ENCODE measurements at places on chromosomes 11 and 22. TPM values are rescaled to one million over a fixed set of nuclear protein-coding genes. Genes with fewer than 3 reads are reported as not detected.

Gene CRYBB2
- not detected for total RNA-seq

Gene GRAMD1B
- 10.8 TPM for total RNA-seq

Gene UBASH3B
- 57.6 TPM for total RNA-seq

Gene FAM227A
- not detected for total RNA-seq

Gene RIMBP3B
- total RNA-seq, result not detected

Gene TNNT3
- total RNA-seq, result 19.4 TPM

Gene SMIM35
- total RNA-seq, result 1.2 TPM

Gene OR51F2
- not detected for total RNA-seq

Gene APOL1
- total RNA-seq, result 16.8 TPM

DNA sequence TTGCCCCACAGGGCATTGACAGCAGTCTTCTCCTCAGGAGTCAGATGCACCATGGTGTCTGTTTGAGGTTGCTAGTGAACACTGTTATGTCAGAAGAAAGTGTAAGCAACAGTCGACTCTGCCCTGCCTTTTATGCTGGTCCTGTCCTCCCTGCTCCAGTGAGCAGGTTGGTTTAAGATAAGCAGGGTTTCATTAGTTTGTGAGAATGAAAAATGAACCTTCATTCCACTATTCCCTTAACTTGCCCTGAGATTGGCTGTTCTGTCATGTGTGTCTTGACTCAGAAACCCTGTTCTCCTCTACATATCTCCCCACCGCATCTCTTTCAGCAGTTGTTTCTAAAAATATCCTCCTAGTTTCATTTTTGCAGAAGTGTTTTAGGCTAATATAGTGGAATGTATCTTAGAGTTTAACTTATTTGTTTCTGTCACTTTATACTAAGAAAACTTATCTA is at the start of gene HBD:
HBD (minus strand) TSS at position 103 of the 454 bp plus-strand sequence; CDS start at position 53, 50 bp downstream.
- DNase-seq, result no peak

DNA sequence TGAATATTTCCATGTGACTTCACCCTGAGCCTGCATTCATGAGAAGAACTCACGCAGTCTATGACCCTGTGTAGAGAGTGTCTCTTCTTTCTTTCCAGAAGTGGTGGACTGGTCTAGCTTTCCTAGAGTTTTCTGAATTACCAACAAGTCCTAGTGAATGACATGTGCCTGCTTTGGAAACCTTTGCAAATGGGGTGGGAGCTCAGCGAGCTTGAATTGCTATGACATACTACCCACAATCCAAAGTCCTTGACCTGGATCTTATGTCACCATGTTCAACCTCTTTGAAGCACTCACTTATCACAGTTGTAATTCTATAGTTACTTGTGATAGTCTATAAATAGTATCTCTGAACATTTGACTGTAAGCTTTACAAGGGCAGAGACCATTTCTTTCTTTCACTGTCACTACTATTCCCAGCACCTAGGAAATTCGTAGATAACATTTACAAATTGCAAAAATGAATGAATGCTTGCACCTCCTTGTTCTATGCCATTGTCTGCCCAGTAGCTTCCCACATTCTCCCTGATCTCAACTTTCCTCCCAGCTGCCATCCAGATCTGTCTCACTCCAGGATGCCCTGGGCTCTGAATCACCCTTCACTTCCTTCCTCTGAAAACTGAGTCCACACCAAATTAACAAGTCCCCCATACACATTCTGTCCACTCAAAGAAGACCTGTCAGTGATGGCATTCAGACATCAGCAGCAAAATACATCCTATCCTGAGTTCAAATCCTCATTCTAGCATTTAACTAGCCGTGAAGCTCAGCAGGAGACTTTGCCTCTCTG is 201.9 kb upstream of the SESN3 start:
- DNase-seq, result no peak

- no peak for DNase-seq
Observed at GRCh38 chr11:47725442-47726117, 10.4 kb upstream of the AGBL2 start.

DNA sequence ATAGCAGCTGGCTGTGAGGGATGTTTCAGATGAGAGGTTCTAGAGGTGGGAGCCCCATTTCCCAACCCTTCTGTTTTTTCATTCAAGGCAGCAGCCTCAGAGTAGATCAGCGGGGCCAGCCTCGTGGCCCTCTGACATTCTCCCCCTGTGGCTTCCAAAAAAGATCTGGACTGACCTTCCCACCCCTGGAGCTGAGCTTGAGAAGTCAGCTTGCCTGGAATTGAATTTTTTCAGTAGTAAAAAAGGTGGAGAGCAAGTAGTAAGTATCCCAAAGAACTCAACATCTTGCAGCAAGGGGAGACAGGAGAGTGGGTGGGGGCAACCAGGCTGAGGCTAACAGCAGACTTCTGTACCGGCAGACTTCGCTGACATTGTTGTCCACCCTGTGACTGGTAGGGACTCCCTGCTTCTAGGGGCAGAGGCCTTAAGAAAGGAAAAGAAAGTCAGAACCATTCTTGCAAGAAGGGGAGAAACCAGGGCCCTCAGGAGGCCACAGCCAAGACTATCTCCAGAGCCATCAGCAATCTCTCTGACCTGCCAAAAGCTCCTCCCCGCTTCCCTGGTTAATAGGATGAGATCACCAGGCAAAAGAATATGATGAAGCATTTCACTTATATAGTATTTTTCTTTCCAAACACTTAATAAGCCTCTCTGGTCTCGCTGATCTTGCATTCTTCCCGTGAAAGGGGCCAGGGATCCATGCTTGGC is 2.0 kb upstream of the GRIK4 start:
- DNase-seq, result no peak

GRCh38 chr11:110469127-110469526 is 39.4 kb downstream of the FDX1 start:
- DNase-seq, result no peak

- DNase-seq, result no peak
Observed at GRCh38 chr22:17091851-17092250, 7.1 kb downstream of the IL17RA start.

DNA sequence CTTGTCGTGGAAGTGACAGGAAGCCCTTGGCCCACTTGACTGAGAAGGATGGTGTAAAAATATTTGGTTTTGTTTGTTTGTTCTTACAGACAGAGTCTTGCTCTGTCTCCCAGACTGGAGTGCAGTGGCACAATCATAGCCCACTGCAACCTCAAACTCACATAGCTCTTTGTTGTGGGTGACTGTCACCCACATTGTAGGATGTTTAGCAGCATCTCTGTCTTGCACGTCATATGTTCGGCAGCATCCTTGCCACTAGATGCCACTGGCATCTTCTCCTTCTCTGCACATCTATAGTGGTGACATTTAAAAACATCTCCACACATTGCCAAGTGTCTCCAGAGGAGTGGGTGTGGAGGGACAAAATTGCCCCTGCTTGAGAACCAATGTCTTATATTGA is 56.8 kb downstream of the PRR5L start:
- DNase-seq, result peak; percentile 34

GRCh38 chr22:46726986-46727317 is 11.1 kb downstream of the CERK start:
- DNase-seq, result no peak

DNA sequence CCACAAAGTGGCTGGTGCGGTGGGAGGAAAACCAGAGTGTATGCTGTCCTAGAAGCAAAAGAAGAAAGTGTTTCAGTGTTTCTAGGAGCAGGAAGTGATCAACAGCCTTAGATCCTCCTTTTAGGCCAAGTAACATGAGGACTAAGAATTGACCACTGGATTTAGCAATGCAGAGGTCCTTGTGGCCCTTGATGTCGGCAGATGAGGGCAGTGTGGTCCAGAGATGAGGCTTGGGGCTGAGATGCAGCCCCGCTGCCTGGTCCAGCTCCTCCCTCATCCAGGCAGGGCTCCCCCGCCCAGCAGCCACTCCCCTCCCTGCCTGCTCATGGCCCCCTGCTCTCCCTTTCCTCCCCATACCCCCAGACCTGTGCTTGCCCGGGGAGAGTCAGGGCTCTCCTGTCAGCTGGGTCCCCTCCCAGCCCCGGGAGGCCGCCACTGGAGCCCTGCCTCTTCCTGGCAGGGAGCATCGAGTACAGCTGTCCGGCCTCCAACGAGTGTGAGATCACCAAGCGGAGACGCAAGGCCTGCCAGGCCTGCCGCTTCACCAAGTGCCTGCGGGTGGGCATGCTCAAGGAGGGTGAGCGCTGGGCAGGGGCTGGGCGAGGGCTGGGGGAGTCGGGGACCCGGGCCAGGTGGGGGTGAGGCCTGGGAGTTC is 3.7 kb downstream of the TRMT112 start:
- no peak for DNase-seq

DNA sequence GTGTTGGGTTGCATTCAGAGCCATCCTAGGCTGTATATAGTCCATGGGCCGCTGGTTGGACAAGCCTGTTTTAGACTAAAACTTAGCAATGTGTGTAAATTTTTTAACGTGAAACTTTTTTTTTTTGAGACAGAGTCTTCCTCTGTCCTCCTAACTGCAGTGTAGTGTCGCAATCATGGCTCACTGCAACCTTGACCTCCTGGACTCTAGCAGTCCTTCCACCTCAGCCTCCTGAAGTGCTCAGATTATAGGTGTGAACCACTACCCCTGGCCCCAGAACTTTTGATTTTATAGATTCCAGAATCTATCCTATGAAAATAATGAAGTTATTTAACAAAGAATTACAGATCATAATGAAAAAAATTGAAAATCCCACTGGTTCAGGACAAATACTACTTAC is 29.9 kb upstream of the PANX2 start:
- DNase-seq, result no peak

DNA sequence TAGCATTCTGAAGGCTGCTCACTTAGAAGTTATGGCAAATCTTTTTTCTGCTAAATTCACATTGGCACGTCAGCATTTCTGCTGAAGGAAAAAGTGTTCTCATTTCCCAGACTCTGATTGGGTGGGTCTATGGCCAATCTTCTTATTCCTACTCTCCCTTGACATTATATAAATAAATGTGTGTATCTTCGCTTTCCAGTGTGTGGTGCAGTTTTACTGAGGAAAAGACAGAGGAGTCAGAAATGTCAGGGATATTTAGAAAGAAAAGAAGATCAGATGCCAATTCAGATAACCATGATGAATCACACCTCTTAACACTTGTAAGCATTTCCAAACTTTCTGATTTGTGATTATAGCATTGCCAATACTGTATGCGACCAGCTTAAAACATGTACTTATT is 3.2 kb upstream of the BDNF start:
- DNase-seq, result no peak

DNA sequence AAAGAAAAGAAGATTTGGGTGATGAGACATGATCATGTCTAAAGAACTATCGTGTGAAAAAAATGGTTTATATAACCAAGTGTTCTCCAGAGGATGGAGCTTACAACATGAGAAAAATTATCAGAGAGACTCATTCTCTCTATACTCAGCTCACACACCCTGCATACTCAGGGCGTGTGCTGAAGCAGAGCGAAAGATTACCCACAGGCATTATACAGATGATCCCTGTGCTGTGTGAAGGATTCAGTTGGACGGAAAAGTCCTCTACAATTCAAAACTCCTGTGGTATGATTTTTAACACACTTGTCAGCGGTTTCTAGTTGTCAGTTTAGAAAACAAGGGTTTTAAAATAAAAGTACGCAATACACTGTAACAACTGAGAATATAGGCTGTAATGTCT is 267.3 kb downstream of the DLG2 start:
- DNase-seq, result no peak

DNA sequence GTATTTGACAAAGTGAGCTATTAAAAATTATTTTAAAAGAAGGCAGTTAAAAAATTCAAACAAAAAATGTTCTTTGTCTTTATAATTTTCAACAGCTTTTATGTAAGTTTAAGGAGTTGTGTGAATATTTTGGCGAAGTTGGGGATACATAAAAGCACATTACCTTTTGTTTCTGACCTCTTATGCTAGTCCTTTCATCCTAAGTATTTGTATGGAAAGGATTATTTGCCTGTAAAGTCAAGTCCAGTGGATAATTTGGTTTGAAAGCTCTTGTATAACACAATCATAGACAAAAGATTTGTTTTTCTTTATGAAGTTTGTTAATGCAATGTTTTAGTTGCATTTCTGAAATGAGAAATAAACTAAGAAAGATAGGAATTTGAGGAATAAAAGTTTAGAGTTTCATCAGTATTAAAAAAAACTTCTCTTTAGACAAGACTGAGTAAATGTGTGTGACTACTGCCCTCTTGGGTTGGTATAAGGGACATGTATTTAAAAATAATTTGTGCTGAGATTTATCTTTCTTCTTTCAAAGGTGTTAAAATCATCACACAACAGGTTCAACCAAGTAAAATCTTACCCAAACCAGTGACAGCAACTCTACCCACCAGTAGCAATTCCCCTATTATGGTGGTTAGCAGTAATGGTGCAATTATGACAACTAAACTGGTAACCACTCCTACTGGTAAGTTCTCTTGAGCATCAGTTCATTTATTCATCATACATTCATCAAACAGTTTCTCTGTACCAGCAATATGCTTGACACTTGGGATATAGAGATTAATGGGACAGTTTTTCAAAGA is 68.2 kb downstream of the EMSY start:
- DNase-seq, result peak; percentile 41

GRCh38 chr11:58905011-58905720 is 34.1 kb upstream of the GLYATL1 start:
- no peak for DNase-seq

- DNase-seq, result no peak
Observed at GRCh38 chr11:35313066-35313759, 106.1 kb downstream of the SLC1A2 start.

- DNase-seq, result no peak
Observed at GRCh38 chr11:126172596-126173038, 38.8 kb downstream of the RPUSD4 start.

DNA sequence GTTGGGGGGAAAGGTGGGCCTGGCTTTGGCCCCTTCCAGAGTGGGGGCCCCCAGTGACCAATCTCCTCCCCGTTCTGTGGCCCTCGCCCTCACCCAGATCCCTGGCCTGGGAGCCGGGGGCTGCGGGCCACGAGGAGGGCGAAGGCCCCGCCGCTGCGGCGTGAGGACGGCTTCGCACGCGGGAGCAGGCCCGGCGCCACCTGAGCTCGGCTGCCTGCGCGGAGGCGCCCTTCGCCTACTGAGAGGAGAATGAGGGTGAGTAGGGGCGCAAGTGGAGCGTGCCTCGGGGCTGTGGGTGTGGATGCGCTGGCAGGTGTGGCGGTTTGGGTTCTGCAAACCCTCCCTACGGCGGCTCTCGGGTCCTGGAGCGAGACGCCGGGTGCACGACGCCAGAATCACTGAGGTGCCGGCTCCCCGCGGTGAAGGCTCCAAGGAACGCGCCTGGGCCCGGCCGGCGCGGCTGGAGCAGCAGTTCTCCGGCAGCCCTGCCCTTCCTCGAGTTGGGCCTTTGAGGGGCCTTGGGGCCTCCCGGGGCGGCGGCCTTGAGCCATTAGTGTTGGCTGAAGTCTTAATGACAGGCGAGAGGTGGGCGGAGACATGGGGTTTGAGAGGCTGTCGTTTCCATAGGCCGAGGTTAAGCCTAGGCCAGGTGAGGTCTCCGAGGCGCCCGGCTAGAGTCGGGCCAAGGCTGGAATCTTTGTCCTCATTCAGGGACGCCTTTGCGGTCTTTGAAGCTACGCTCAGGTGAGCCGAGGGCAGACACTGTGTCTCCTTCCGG is 65.3 kb downstream of the CTTN start:
- no peak for DNase-seq

GRCh38 chr22:46390105-46390651 is 54.7 kb downstream of the TRMU start:
- DNase-seq, result no peak

Data from CD4-positive, CD25-positive, alpha-beta regulatory T cell (primary cell).